GM23338 (cell line): ENCODE measurements at places on chromosomes 5 and 9.

- DNase-seq = peak; percentile 64
Measured at GRCh38 chr9:127634021-127634420, 21.9 kb downstream of the STXBP1 start.

GRCh38 chr9:126450668-126451205, 124.1 kb downstream of the MVB12B start:
- DNase-seq = no peak

- DNase-seq = no peak
Measured at GRCh38 chr5:103511554-103511885, 51.1 kb downstream of the NUDT12 start.

DNA sequence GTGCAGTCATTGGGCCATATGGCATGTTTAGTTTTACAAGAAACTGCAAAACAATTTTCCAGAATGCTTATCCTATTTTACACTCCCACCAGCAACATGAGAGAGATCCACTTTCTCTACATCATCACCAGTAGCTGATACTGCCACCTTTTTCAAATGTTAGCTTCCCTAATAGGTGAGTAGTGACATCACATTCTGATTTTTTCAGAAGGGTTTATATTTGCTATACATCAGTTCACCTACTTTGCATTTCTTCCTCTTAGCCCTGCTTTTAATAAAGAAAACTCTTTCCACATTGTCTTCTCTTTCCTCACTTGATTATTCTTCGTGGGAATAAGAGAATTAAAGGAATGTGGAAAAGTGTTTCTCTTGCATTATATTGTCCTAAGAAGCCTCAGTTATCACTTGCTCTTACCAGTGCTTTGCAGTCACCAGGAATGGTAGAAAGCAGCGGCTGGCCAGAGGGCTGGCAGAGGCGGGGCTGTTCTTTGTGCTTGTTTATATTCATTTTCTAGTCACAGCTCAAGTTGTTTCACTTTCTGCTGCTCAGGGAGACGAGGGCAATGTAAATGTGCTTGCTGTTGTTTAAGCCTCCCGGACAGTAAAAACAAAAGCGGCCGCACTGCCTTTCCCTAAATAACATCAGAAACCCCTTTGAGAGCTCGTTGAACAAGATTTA, 164.8 kb downstream of the HSD17B3 start:
- peak; percentile 42 for DNase-seq

DNA sequence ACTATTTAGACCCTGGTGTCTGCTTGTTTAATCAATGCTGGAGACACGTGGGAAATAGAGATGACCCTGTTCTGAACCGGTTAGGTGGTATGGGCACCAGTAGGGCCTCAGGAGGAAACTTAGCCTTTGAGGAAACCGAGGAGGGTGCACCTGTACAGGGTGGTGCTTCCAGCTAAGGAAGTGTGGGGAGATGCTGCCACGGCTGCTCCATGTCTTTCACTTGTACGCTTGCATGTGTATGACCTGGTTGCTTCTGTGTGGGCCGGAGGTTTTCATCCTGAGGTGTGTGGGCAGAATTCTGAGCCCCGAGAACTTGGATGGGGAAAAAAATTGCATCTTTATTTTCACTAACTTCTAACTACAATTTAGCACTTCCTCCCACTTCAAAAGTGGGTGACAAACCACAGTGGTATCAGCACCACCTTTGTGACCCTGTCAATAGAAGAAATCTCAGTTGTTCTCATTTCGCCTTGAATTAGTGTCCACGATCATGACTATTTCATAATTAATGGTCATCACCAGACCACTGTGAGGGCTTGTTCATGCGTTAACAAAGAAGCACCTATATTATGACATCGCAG, 99.8 kb upstream of the SPATA31C2 start:
- DNase-seq = no peak

DNA sequence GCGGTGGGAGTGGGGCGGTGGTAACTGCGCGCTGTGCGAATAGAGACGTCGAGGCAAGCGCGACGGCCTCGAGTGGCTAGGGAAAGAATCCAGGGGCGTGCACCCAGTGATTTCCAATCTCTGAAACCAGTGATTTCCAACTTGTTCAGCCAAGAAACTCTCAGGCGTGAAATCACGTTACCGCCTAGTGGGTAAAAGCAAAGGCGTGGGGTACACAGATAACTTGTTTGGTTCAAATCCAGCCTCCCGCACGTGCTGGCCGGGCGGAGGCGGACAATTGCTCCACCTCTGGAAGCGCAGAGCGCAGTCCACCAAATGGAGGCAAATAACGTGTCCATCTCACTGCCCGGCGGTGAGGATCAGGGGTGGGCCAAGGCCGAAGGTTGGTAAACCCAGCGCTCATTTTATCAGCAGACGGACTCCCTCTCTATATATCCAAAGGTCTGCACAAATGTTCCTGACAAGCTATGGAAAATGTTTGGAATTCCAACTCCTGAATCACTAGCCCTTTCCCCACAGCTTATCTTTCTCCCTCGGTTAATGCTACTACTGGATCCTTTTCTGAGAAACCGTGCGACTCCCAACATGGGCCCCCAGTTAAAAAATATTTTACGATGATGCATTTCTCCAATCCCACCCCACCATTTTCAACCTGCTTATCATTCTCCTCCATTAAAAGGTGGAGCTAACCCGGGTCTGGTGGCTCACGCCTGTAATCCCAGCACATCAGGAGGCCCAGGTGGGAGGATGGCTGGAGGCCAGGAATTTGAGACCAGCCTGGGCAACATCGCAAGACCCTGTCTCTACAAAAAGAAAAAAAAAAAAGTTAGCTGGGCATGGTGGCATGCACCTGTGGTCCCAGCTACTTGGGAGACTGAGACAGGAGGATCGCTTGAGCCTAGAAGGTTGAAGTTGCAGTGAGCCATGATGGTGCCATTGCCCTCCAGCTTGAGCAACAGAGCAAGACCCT, 950 bp upstream of the FNBP1 start:
- DNase-seq = peak; percentile 62

- DNase-seq = no peak
Measured at GRCh38 chr5:40841068-40841805, at the start of gene CARD6. Gene CARD6, plus strand, starts transcription at chr5:40841367. Its CDS starts 16 bp downstream, at chr5:40841383.
